ENCODE measurements at places on chromosomes 6 and 20.

GRCh38 chr6:146582857-146583256 is 15.9 kb upstream of the ADGB start:
- DNase-seq, result no peak

DNA sequence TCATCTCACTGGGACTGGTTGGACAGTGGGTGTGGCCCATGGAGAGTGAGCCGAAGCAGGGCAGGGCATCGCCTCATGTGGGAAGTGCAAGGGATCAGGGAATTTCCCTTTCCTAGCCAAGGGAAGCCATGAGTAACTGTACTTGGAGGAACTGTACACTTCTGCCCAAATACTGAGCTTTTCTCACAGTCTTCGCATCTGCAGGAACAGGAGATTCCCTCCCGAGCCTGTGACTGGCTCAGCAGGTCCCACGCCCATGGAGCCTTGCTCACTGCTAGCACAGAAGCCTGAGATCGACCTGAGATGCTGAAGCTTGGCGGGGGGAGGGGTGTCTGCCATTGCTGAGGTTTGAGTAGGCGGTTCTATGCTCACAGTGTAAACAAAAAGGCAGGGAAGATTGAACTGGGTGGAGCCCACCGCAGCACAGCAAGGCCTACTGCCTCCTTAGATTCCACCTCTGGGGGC is 10.4 kb upstream of the CALHM5 start:
- no peak for DNase-seq

- DNase-seq, result no peak
Measured at GRCh38 chr6:111282515-111282914, 195.2 kb downstream of the SLC16A10 start.

DNA sequence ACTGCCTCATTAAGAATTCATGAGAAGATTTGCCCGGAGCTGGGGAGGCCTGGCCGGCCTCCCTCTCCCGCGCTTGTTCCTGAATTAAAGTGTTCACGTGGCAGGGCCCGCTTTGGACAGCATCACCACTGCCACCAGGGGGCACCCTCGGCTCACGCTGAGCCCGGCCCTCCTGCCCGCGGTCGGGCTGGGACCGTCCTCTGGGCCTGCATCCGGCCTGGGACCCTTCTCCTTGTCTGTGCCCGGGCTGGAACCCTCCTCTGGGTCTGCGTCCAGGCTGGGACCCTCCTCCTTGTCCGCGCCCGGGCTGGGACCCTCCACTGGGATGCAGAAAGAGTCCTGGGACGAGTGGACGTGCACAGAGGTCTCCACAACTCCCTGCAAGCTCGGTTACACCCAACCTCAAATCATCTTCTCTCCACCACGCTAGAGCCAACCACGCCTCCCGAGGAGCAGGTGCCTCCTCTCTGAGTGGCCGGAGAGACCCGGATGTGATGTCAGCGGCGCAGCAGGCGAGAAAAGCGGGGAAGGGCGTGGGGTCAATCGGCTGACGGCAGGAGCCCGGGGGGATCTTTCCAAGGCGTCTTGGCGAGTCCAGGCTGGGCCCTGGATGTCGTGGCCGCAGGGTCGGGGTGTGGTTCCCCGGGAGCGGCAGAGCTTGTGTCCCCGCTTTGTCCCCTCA is 50.9 kb upstream of the DACT2 start:
- peak; percentile 20 for DNase-seq

GRCh38 chr6:99662616-99663015 is 56.0 kb downstream of the PRDM13 start:
- DNase-seq, result no peak

DNA sequence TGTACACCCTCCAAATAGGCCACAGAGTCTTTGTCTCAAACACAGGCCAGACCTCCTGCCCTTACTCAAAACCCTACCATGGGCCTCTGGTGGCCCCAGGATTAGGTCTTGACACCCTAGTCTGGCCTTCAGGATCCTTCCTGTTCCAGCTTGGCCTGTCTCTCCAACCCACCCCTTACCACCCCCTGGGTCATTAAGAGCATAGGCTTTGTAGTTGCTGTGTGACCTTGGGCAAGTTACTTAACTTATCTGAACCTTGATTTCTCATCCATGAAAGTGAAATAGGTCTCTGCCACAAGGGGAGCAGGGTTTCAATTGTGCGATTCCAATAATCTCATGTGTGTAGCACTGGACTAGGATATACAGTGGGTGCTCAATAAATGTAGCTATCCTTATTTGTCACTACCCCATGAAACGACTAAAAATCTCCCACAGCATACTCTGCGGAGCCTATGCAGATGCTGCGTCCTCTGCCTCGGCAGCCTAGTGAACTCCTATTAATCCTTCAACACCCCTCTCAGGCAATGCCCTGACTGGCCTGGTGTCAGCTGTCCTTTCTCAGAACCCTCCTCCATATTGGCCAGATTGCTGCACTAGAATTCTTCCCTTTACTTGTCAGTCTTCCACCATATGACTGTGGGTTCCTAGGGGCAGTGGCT is 39.7 kb upstream of the NOL4L start:
- no peak for DNase-seq

DNA sequence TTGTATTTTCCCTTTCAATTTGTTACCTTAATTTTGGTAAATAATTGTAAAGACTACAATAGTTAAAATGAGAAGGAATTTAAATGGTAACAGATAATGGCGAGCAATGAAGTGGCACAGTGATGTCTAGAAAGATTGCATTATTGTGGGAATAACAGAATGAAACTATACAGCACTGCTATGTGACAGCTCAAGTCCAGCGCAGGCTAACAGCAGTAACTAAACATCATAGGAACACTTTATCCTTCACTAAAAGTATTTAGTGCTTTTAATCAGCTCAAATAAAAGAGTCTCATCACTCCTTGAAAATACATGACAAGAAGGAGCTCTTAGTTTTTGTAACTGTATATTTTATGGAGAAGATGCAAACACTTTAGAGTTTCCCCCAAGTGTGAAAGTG is 190.8 kb downstream of the TENT5A start:
- no peak for DNase-seq

DNA sequence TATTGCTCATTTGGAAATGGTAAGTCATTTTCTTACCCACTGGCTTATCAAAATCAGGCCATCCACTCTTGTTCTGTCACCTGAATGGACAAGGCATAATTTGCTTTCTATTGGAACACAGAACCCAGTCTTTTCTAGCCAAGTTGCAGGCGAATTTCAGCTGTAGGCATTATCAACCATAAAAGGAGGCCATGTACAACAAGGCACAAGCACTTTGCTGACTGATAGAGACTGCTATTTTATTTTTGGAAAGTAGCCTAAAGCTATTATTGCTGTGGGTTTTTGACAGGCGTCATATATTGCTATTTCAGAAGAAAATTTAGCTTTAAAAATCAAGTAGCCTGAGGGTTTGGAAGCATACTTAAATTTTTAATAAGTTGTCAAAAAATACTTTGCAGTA is 344.2 kb downstream of the HDGFL1 start:
- DNase-seq, result no peak

GRCh38 chr6:32181915-32182529 is 2.0 kb downstream of the AGER start:
- DNase-seq, result no peak

- peak; percentile 8 for DNase-seq
Measured at GRCh38 chr6:108782179-108783041, 65.8 kb upstream of the ARMC2 start.

- peak; percentile 64 for DNase-seq
Measured at GRCh38 chr6:170186941-170187668, 103.8 kb downstream of the DLL1 start.

- DNase-seq, result no peak
Measured at GRCh38 chr6:113425977-113426660, 431.0 kb upstream of the MARCKS start.

- no peak for DNase-seq
Measured at GRCh38 chr6:2714111-2714895, 36.4 kb downstream of the MYLK4 start.
